ENCODE measurements at places on chromosomes 11 and 22. TPM values are rescaled to one million over a fixed set of nuclear protein-coding genes. Genes with fewer than 3 reads are reported as not detected.

Gene FAM180B
- not detected for total RNA-seq

Gene ACTN3
- under 0.01 TPM for total RNA-seq

Gene CNTF
- 1.4 TPM for total RNA-seq

Gene RASSF10
- total RNA-seq = 2.1 TPM

Gene TRIM49
- total RNA-seq = not detected

Gene ETS1
- 62.5 TPM for total RNA-seq

Gene CYP2D6
- total RNA-seq = 0.34 TPM

Gene ENTHD1
- not detected for total RNA-seq

Gene CACNA1I
- total RNA-seq = not detected

Gene GGTLC3
- total RNA-seq = not detected

Gene MMP8
- total RNA-seq = not detected

Gene RIMBP3C
- total RNA-seq = not detected

Gene ANKK1
- total RNA-seq = 2.3 TPM

Gene HEPN1
- total RNA-seq = not detected

Gene WT1
- 0.50 TPM for total RNA-seq

Gene B3GAT1
- not detected for total RNA-seq

Gene MIOX
- 0.14 TPM for total RNA-seq

Gene PHOX2A
- total RNA-seq = not detected

Gene IFTAP
- total RNA-seq = 12.6 TPM

Data from nasal cavity respiratory epithelium epithelial cell of viscerocranial mucosa (primary cell).